ENCODE measurements at places on chromosomes 4 and X.

DNA sequence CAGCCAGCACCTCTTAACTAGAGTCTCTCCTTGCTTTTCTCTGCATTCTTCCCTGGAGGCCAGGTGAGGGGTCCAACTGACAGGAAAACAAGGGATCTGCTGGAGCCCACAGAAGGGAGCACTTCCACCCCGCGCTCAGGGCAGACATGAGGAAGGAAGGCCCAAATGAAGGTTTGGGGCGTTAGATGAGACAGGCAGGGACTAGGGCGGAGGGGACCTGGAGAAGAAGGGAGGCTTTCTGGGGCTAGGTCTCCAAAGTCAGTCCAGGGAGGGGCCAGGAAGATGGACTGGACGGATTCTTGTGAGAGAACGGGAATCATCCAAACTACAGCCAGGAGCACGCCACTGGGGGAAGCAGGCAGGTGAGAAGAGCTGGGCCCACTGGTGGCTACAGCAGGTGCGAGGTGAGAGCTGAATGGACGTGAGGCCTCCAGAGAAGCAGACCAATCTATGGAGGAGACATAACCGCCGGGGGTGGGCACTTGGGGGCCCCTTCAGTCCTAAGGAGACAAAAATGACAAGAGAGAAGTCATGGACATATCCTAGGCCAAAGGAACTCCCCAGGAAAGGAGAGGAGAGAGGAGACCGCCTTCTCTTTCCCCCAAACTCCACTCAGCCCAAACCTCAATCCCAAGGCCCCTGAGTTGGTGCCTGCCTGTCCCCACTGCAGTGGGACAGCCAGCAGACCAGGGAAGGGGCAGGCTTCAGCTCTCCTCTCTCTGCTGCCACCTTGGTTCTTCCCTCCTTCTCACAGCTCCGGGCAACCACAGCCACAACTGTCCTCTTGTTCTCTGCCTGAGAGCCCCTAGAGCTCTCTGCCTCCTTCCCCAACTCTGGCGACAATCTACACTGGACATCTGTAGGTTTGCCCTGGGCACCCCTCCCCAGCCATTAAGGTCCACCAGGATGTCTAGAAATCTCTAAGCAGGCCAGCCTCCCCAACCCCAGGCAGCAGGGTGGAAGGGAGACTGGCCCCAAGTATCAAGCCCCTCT lies 7.0 kb downstream of the APLN start:
- no peak for DNase-seq

DNA sequence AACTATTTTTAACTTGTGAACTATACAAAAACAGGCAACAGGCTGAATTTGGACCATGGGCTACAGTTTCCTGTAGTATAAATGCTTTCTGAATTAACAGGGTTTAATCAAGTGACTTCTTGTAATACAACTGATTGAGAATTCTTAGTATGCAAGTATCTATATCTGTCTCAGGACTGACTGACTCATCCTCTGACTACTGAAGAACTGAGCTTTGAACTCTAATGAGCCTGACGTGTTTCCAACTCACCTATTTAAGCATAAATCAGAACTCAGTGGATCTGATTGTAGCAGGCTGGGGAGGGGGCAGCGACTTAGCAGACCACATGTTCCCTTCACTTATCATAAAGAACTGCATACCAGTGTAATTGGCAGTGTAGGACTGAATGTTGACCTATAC lies 7.8 kb downstream of the SPATA4 start:
- no peak for DNase-seq

DNA sequence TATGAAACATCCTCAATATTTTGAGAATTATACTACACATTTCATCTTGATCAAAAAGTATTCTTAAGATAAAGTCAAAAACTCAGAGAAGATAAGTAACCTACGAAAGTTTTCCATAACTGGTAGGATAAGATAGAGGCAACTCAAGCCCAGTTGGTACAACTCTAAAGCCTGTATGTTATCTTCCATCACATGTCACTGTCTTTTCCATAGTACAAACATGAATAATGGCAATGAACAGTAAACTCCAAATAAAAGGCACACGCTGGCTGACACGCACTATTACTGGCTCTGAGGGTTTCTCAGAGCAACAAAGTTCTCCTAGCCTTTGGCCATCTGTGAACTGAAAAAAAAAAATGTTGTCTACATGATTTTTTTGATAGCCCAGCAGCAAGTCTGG lies 27.2 kb downstream of the LIN54 start:
- no peak for DNase-seq

GRCh38 chr4:123557857-123558536 lies 161.4 kb downstream of the SPRY1 start:
- no peak for DNase-seq

DNA sequence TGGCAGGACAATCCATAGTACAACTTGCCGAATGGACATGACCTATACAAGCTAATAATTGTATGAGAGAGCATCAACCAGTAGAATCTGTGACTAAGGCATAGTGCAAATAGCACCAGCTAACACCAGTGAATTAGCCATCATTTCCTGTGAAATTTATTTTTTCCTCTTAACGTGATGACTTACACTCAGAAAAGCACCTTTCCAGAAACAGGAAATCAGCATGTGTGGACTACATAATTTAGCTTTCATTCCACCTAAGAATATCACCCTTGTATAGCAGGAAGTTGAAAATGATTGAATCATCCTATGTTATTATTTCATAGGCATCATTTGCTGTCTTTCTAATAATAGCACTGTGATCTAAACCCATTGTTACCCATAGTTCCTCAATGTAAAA lies 1393.4 kb upstream of the PCDH7 start:
- DNase-seq = no peak

DNA sequence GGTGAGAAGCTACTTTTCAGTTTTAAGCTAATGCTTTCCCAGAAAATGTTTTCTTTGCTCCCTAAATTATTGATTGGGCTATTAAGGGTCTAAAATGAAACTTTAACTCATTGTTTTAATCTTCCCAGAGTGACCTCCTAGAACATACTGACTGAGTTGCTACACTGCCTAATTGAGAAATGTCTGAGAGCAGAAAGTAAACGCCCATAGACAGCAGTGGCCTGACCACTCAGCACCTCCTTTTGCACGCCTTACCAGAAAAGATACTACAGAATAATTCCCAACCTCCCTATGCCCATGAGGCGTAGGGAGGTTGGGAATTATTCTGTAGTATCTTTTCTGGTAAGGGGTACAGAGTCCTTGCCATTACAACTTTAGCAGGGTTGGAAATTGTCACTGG lies 381.8 kb upstream of the LCORL start:
- DNase-seq = no peak

DNA sequence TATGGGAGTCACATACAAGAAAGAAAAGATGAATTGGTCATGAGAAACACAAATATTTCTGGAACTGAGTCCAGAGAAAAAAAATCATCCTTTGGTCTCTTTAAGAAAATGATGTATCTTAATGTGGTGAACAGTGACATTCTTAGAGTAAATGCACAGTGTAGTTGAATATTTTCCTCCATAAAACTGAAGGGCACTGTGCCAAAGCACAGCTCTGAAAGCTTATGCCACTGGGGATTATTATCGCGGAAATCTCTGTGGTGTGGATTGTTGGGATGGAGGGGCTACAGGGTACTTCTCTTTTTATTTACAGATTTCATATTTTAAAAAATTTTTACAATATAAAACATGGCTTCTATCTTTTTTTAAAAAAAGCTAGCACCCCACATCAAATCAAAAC lies 908.1 kb downstream of the CCSER1 start:
- no peak for DNase-seq

GRCh38 chrX:1205681-1206611 lies 6.5 kb downstream of the CRLF2 start:
- DNase-seq = no peak

GRCh38 chr4:6591781-6592180 lies 16.8 kb downstream of the MAN2B2 start:
- DNase-seq = no peak

DNA sequence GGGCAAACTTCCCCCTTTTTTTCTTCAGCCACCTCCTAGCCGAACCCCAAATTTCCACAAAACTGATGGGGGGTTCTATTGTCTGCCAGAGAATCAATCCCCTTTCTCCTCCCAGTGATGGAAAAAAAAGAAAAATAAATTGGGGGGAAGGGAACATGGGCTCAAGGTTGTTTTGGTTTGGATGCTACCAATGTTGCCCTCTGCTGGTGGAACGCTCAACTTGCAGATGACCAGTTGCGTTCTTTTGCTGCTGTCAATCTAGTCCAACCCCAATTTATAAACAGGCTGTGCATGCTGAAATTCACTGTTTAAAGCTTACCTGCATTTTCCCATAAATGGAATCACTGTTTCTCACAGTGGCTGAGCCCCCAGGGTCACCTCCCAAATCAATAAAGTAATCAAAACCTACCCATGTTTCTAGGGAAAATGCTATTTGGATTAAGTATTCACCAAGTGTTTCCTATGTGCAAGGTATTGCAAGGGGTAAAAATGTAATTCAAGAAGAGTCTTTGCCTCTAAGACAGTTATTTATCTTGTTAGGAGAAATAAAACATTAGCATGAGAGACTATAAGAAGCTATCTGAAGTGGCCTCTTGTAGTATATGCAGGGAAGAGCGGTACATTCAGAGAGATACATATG lies 116.7 kb upstream of the TMEM164 start:
- no peak for DNase-seq

- DNase-seq = no peak
Measured at GRCh38 chr4:169064296-169064695, 54.2 kb upstream of the CBR4 start.

DNA sequence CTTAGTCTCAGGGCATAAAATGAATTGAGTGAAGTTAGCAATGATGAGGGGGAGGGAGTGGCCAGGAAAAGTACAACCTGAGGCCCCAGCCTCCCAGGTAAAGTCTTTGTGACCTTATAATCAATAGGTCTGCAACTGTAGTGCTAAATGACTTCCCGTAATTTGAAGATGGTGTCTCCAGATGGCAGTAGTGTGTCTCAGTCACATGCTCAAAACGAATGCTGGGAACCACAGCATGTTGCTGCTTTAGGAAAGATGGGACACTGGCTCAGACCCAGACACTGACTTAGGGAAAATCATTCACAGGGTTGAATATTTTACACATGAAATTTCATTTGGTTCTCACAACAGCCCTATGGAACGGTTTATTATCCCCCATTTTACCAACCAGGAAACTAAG lies 10.3 kb downstream of the SRPX2 start:
- no peak for DNase-seq

All from stimulated activated CD8-positive, alpha-beta memory T cell treated with anti-CD3 and anti-CD28 coated beads, Interleukin-4, amount 100 ng/mL, for 4 hours (primary cell).